ENCODE measurements at places on chromosomes 5 and 9.

DNA sequence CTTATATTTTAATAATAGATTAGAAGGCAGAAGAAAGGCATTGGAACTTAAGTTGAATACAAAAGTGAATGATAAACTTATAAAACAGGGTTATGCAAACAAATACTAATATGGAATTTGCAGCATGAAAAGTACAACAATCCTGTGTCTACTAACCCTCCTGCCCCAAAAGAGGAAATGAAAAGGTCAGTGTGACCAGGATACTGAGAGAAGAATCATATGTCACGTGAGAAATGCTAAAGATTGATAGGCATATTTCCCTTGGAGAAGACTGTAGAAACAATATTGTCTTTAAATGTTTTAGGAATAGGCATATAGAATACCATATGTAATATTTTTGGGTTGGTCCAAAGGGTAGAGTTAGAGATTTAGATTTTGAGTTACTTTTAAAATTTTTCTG lies 3.8 kb downstream of the WDR36 start:
- DNase-seq = no peak

DNA sequence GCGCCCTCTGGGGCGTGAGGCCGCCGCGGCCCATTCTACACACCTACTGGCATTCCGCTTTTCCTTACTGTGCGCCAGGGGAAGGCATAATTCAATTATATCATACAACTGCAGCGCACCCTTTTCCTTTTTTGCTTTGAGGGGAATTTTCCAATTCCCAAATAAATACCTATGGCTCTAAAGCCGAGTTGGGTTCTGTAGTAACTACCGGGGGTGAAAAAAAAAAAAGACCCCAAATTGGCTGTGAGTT lies 34.1 kb upstream of the NFIB start:
- DNase-seq = no peak

GRCh38 chr5:103298607-103299188 lies 40.1 kb downstream of the MACIR start:
- DNase-seq = no peak

DNA sequence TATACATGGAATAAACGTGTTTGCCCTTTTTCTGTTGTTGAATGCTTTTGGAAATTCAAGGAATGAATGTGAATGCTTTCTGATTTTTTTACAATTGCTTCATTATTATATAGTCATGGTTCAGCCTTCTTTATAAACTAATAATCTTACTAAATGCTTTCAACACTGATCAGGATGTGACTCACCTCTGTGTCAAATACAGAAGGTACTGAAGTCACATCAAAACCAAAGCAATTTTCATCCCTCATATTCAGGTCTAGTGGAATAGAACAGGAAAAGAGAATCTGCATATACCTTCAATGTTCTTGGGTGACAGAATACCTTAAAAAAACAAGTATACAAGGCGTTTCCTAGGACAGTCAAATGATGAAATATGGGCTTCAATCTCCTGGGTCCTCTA lies 170.7 kb downstream of the PDE4D start:
- no peak for DNase-seq

DNA sequence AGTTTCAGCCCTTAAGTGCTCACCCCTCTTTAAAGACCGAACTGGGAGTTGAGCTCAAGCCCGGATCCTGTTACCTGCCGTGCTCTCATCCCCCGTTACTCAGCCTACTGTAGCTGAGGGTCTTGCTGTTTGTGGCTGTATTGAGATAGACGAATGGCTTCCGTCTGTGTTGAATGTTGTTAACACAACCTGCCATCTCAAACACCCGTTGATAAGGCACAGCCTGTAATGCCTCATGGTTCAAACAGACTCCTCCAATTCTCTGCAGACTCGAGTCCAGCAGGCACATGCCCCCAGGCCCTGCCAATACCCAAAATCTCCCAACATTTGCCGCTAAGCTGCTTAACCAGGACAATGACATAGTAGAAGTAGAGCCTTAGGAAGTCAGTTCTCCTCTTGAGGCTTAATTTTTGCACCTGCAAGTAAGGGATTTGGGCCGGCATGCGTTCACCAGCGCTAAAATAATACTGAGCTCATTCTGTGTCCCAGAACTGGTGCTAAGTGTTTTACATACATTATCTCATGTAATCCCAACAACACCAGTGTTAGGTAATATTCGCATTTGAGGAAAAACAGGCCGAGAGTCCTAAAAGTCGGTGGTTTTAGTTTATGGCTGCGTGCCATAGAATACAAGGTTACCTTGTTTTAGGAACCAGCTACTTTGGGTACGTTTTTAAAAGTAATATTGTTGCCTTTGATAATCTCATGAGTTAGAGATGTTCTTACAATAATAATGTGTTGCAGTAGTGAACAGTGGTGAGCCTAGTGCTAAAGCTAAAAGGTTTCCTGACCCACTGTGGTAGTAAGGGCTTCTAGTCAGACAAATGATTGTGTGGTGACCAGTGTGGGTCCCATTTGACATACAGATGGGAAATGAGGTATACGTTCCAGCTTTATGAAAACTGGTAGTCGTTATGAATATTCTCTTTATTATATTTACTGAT lies 1.5 kb upstream of the RFX3 start:
- DNase-seq = peak; percentile 77

DNA sequence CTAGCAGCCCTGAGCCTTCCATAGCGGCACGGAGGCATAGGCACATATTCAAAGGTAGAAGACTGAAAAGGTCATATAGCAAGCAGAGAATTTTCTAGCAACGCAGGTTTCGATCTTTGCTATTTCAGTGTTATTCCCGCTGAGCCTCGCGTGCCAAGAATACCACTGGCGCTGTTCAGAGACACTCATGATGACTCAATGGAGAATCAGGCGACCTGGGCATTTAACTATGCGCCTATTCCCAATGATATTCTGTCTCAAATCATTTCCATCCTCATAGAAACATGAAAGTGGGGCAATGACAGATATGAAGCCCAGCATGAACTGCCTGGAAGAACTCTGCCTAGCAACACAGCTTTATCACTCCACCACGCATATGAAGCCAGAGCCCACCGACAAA lies 59.9 kb downstream of the EFNA5 start:
- no peak for DNase-seq

DNA sequence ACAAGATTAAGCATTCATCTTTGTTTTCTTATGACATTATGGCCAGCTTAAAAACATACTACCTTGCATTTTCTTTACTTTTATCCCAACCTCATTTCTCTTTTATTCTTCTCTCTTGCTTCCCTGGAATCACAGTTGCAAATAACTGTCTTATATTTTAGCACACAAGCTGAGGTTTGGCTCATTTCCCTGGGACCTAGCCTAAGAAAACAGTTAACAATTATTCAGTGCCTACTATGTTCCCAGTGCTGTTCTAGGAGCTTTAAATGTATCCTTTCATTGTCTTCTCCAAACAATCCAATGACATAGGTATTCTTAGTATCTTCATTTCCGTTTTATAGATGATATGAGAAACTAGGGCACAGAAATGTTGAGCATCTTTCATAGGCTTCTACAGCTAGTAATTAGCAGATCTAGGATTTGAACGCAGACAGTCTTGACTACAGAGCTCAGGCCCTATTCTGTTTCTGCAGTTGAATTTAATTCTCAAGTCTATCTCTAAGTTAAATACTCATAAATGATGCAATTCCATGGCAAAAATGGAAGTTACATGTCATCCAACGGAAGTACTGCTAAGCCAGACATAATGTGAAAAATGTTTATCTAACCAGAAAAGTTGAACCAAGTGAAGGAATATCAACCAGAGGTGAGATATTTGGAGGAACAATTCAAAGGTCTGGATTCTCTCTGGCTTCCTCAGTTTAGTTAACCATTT lies 52.3 kb upstream of the MTAP start:
- DNase-seq = no peak

Data from spleen (tissue), 13 donors.